Breast epithelium (tissue), 4 donors: ENCODE measurements at places on chromosomes 13 and 19.

- no peak overlapping the region for H3K4me3 ChIP-seq
- no peaks in the 10 kb centered on the region for H3K36me3 ChIP-seq
- DNase-seq, result no peak
- H3K4me1 ChIP-seq, result peaks cover 7% of the 10 kb centered on the region
- H3K27me3 ChIP-seq, result no peaks in the 10 kb centered on the region
- no peak overlapping the region for H3K27ac ChIP-seq
Observed at GRCh38 chr19:5949792-5950305, 28.1 kb downstream of the RANBP3 start.

DNA sequence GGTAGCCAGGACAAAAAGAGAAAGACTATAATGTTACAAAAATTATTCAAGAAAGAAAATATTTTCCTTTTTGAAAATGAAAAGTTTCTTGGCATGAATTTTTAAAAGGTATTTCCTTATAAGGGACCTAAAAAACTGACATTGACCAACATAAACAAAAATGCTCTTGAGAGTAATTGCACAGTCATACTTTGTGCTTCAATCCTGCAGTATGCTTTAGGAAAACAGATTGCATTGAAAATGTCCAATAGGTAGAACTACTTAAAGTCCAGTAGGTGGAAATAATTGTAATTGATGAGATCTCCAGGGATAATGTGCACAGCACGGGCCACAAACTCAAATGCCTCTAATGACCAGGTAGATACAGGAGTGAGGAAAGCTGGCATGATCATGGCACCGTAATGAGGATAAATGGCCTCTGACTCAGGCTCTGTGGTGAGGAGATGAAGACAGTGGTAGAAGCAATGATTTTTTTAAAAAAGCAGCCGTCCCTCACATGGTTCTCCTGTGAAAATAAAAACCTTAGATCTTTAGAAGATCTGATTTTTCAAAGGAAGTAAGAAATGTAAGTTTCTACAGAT is 278.0 kb downstream of the ITGBL1 start:
- no peak overlapping the region for H3K27ac ChIP-seq
- DNase-seq, result no peak
- H3K27me3 ChIP-seq, result no peaks in the 10 kb centered on the region
- H3K36me3 ChIP-seq, result no peaks in the 10 kb centered on the region
- no peak overlapping the region for H3K4me3 ChIP-seq
- no peaks in the 10 kb centered on the region for H3K4me1 ChIP-seq

GRCh38 chr13:95154413-95154886 is 146.8 kb downstream of the ABCC4 start:
- no peak overlapping the region for H3K27ac ChIP-seq
- no peak for DNase-seq
- H3K4me1 ChIP-seq, result no peaks in the 10 kb centered on the region
- H3K27me3 ChIP-seq, result no peaks in the 10 kb centered on the region

DNA sequence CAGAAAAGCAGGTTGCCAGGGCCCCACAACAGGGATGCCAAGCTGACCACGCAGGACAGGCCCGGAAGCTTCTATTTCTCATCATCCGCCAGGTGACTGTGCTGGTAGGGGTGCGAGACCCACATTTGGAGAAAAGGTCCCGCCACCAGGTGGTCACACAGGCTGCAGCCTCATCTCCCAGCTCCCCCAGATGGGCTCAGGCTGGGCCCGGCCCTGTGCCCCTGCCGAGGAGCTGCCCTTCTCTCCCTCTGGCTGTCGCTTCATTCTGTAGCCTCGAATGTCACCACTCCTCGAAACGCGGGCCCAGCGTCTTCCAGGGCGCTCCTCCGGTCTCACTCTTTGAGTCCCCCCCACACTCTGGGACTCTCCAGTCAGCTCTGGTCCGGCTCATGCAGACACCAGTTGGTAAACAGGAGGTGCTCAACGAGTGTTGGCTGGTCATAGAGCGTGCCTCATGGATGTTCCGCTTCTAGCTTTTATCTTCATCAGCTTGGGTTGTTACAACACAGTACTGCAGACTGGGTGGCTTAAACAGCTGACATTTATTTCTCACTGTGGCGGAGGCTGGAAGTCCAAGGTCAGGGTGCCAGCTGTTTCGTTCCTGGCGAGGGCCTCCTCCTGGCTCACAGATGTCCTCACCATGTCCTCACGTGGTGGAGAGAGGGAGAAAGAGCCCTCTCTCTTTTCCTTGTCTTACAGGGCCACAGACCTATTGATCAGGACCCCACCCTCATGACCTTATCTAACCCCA is 87.1 kb downstream of the TEX29 start:
- no peak overlapping the region for H3K4me3 ChIP-seq
- no peak overlapping the region for H3K27ac ChIP-seq
- H3K27me3 ChIP-seq, result no peaks in the 10 kb centered on the region
- H3K4me1 ChIP-seq, result no peaks in the 10 kb centered on the region
- no peaks in the 10 kb centered on the region for H3K36me3 ChIP-seq
- DNase-seq, result no peak

DNA sequence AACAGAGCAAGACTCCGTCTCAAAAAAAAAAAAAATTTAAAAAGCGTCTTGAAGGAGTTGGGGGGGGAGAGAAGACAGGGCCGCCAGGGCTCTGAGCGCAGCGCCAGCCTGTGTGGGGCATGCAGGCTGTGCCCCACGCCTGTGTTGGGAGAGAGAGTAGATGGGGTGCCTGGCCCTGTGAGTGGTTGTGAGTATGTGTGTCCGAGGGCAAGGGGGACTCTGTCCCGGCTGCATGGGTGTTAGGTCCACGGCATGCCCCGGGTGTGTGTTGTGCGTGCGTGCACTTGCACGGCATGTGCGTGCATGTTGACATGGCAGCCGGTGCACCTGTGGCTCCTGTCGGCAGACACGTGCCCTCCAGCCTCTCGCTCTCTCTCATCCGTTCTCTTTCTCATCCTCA is 3.4 kb downstream of the MAP2K7 start:
- H3K36me3 ChIP-seq, result peaks cover 19% of the 10 kb centered on the region
- no peaks in the 10 kb centered on the region for H3K27me3 ChIP-seq
- H3K27ac ChIP-seq, result no peak overlapping the region
- H3K4me3 ChIP-seq, result no peak overlapping the region
- DNase-seq, result no peak

DNA sequence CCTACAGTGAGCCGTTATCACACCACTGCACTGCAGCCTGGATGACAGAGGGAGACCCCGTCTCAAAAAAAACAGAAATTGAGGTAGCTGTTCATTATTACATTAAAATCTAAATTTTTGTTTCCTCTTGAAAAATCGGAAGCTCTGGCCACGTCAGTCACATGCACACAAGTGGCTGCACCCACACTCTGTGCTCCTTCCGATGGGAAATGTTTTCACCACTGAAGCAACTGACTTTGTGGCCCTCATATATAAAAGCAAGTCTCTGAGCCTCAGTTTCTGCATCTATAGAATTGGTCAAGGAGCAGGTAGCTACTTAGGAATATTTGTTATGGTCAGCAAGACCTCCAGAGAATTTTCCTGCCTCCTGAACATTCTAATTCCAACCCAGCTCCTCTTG is 4.5 kb downstream of the LRRC25 start:
- H3K36me3 ChIP-seq, result no peaks in the 10 kb centered on the region
- peaks cover 2% of the 10 kb centered on the region for H3K27me3 ChIP-seq
- H3K27ac ChIP-seq, result no peak overlapping the region

DNA sequence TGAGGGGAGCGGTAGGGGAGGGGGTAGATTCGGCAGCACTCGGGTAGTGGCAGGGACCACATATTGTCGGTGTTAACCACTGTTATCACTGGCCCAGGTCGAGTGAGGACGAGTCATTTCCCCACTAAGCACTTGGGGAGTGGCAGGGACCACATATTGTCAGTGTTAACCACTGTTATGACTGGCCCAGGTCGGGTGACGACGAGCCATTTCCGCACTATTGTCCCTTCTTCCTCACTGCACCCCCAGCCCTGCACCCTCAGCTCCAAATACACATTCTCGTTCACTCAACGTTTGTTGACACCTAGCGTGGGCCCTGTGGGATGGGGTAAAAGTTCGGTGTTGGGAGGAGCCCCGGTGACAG is 467 bp upstream of the CLN5 start:
- no peaks in the 10 kb centered on the region for H3K4me1 ChIP-seq
- H3K36me3 ChIP-seq, result no peaks in the 10 kb centered on the region
- peak overlapping the region; percentile 96 for H3K27ac ChIP-seq
- peak; percentile 46 for DNase-seq

- peaks cover 19% of the 10 kb centered on the region for H3K4me1 ChIP-seq
- DNase-seq, result no peak
- H3K4me3 ChIP-seq, result no peak overlapping the region
Observed at GRCh38 chr19:41302624-41303351, 7.2 kb upstream of the CCDC97 start.

GRCh38 chr19:55563261-55563690 is 17.4 kb downstream of the ZNF579 start:
- H3K36me3 ChIP-seq, result no peaks in the 10 kb centered on the region
- no peak for DNase-seq
- H3K27ac ChIP-seq, result no peak overlapping the region
- no peak overlapping the region for H3K4me3 ChIP-seq
- H3K27me3 ChIP-seq, result no peaks in the 10 kb centered on the region
- no peaks in the 10 kb centered on the region for H3K4me1 ChIP-seq

GRCh38 chr19:30848636-30849425 is 476.6 kb downstream of the ZNF536 start:
- H3K4me1 ChIP-seq, result no peaks in the 10 kb centered on the region
- H3K27me3 ChIP-seq, result no peaks in the 10 kb centered on the region
- H3K4me3 ChIP-seq, result no peak overlapping the region

DNA sequence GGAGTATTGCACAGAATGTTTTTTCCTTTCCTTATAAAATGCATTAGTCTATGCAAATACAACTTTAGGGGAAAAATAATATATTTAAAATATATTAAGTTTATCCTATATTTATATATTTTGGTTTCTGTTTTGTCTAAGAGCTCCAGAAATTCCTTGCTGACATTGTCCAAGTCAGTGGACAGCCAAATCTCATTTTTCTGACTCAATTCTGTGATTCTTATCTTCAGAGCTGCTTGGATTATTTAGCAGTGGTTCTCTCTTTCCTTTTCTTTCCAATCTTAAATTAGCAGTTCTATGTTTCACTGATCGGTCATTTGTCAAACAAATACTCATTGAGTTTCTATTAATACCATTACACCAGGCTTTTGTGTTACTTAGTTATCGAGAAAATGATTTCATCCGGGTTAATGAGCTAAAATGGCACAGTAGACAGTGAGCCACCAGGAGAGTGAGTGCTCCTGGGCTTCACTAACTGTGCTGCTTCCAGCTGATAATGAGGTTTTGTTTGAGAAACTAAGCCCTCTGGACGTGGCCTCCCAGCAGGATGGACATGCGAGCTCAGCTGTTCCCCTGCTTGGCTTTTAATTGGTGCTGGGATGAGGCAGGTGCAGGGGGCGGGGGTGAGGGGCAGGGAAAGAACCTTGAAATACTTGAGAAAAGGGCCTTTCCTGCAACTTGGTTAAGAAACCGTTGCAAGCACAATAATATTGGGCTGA is 44.0 kb downstream of the ATP11A start:
- no peak overlapping the region for H3K4me3 ChIP-seq
- H3K4me1 ChIP-seq, result no peaks in the 10 kb centered on the region
- no peaks in the 10 kb centered on the region for H3K27me3 ChIP-seq
- no peaks in the 10 kb centered on the region for H3K36me3 ChIP-seq

GRCh38 chr19:53958168-53958571 is 4.6 kb upstream of the CACNG8 start:
- H3K27ac ChIP-seq, result no peak overlapping the region
- no peak overlapping the region for H3K4me3 ChIP-seq
- H3K4me1 ChIP-seq, result no peaks in the 10 kb centered on the region
- H3K27me3 ChIP-seq, result peaks cover 66% of the 10 kb centered on the region
- H3K36me3 ChIP-seq, result no peaks in the 10 kb centered on the region
- DNase-seq, result no peak

- H3K36me3 ChIP-seq, result no peaks in the 10 kb centered on the region
- H3K4me1 ChIP-seq, result no peaks in the 10 kb centered on the region
- no peak overlapping the region for H3K4me3 ChIP-seq
- no peak for DNase-seq
- H3K27ac ChIP-seq, result no peak overlapping the region
- no peaks in the 10 kb centered on the region for H3K27me3 ChIP-seq
Observed at GRCh38 chr19:5637971-5638370, 15.1 kb downstream of the SAFB start.

GRCh38 chr13:31172535-31172934 is 10.8 kb upstream of the HSPH1 start:
- no peaks in the 10 kb centered on the region for H3K4me1 ChIP-seq
- no peaks in the 10 kb centered on the region for H3K27me3 ChIP-seq
- no peak overlapping the region for H3K27ac ChIP-seq
- no peaks in the 10 kb centered on the region for H3K36me3 ChIP-seq
- no peak overlapping the region for H3K4me3 ChIP-seq

- no peak overlapping the region for H3K4me3 ChIP-seq
- no peaks in the 10 kb centered on the region for H3K4me1 ChIP-seq
- no peaks in the 10 kb centered on the region for H3K36me3 ChIP-seq
- H3K27ac ChIP-seq, result no peak overlapping the region
- no peaks in the 10 kb centered on the region for H3K27me3 ChIP-seq
Observed at GRCh38 chr19:3759482-3760254, 1.8 kb downstream of the APBA3 start.

GRCh38 chr13:109012115-109012514 is 382.7 kb downstream of the MYO16 start:
- no peak overlapping the region for H3K27ac ChIP-seq
- H3K36me3 ChIP-seq, result no peaks in the 10 kb centered on the region
- no peaks in the 10 kb centered on the region for H3K4me1 ChIP-seq
- no peak for DNase-seq
- no peak overlapping the region for H3K4me3 ChIP-seq

DNA sequence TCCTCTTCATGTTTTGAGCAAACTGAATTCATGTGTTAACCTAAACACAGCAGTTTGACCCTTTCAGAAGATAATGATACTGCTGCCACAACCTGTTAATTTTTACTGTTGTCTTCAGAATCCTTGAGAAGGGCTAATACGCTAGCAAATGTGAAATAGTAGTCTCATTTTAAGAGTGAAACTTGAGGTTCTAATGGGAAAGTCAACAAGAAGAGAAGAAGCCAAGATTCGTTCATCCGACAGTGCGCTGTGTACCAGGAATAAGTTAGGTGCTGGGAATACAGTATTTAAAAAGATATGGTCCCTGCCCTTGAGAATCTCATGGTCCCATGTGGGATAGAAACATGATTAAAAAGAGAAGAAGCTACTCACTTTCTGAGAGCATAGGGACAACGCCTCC is 134.4 kb downstream of the KL start:
- no peak for DNase-seq
- H3K36me3 ChIP-seq, result no peaks in the 10 kb centered on the region
- H3K4me1 ChIP-seq, result no peaks in the 10 kb centered on the region
- no peak overlapping the region for H3K4me3 ChIP-seq

DNA sequence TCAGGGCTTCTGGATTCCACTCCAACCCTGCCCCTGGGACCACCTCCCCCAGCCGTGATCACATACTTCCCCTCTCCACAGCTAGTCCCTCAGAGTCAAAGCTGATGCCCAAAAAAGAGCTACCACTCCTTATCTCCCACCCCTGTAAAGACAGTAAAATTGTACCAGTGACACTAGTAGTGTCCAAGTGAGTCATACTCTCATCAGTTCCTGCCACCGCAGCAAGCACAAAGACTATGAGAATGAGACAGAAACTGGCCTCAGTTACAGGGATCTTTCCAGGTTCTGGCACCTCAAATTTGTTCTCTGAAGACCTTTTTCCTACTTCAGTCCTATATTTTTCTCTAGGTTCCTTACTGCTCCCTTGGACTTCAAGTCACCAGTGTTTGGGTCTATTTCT is 144.2 kb downstream of the SPRY2 start:
- no peak for DNase-seq
- H3K27ac ChIP-seq, result no peak overlapping the region
